ENCODE measurements at places on chromosomes 11 and 22.

- no peak for DNase-seq
Measured at GRCh38 chr22:28143241-28143865, 224.3 kb upstream of the PITPNB start.

- DNase-seq = no peak
Measured at GRCh38 chr22:21921184-21921721, 31.4 kb downstream of the PPM1F start.

DNA sequence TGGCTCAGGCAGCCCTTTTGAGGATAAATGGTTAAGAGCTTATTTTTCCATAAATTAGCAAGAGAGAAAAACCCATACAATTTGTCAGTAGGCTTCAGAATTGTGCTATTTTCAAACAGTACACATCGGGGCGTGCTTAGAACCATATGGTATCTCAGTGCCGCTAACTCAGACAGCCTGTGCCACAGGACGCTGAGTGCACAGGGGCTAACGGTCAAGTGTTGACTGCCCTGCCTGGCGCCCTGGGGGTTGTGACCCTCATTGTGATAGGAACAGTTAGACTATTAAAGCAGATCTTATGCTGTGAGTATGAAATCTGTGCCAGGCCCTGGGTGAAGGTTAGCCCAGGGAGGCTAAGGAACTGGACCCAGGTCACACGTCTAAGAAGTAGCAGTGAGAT is 1519.7 kb downstream of the BRD1 start:
- DNase-seq = no peak

DNA sequence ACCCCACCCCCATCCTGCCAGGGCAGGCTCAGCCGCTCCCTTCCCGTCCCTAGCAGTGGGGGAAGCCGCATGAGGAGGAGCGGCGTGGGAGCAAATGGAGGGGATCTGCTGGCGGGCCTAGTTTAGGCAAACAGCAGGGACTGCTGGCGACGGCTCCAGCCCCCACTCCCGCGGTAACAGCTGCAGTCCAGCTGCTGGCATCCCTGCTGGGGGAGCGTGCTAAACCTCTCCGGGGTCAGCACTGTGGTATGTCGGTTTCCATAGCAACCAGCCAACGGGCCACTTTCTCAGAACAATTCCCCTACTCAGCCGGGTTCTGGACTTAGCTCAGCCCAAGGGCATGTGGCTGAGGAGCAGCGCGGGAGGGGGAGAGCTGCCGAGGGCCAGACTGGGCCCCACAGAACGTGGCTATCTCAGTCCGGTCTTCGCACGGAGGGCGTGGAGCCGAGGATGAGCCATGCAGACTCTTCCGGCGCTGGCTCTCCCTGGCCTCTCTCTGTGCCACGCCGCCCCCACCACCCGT is 98.8 kb downstream of the PKNOX2 start:
- no peak for DNase-seq

GRCh38 chr22:50001388-50002231 is 11.0 kb downstream of the IL17REL start:
- no peak for DNase-seq

GRCh38 chr11:74345420-74345819 is 34.0 kb upstream of the P4HA3 start:
- no peak for DNase-seq

DNA sequence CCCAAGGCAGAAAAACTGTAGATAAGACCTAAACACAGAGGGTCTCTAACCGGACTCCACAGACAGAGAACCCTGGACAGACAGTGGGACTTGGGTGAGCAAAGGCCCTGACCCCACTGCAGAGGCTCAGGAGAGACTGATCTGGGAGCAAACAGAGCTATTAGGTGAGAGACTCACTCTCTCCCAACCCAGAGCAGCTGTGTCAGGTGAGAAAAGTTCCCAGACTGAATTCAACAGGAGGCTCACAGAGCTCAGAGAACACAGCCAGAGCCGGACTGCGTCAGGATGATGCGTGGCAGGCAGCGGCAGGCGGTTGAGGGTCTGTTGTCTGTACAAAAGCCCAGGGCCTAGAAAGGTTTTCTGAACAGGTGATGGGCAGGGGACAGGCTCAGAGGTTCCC is 5.5 kb downstream of the RFPL2 start:
- no peak for DNase-seq

DNA sequence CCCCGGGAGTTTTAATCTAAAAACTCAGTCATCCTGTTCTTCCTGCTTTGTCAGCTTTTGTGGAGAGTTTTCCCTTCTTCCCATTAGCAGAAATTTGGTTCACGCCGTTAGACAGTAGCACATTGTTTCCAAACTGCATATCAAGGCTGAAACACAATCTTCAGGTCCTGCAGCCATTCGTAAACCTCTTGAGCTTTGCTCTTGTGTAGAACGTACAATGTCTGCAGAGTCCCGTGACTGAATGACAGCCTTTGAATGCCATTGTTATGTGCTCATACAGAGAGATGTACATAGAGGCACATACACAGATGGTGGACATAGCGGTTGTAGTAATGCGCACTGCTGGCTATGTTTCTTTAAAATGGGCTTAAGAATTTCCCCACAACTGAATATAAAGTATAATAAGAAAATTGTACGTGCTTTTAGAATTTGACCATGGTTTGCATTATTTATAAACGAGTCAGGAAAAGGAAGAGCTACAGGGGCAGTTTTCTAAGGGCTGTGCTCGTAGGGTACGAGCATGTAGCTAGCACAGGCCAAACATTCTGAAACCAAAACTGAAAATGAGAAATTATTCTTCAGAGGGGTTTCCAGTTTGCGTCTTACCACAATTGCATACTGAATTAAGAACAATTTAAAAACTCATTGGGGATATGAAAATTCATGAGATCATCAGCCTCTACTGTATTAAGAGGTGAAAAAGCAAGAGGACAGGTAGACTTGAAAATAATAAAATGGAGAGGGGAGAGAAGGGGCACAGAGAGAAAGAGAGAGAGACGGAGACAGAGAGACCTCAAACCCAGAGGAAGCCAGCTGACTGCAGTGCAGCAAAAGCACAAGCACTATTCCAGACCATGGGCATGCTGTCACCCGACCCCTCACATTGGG is 310.1 kb downstream of the CADM1 start:
- no peak for DNase-seq

- no peak for DNase-seq
Measured at GRCh38 chr11:129239207-129239606, 47.1 kb upstream of the ARHGAP32 start.

GRCh38 chr11:17412488-17413180 is 24.2 kb upstream of the KCNJ11 start:
- no peak for DNase-seq

- no peak for DNase-seq
Measured at GRCh38 chr11:96111308-96111707, 187.4 kb upstream of the MTMR2 start.

GRCh38 chr11:67397986-67398660 is 3.5 kb downstream of the PPP1CA start:
- DNase-seq = no peak

DNA sequence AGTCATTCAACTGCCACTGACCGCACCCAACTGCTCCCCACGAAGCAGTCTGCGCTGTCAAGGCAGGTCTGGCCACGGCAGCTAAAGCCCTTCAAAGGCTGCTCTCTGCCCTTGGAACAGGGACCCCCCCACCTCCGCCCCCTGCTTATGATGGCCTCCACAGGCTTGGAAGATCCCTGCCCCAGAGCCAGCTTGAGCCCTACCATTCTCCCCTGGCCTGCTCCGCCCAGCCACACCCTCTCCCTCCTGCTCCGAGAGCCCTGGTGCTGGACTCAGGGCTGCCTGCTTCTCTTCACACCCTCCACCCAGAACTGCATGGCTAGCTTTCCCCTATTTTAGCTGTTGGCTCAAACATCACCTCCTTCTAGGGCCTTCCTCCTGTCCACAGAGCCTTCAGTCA is 19.0 kb downstream of the ZMAT5 start:
- no peak for DNase-seq

- no peak for DNase-seq
Measured at GRCh38 chr11:12685229-12685628, 11.0 kb downstream of the TEAD1 start.

DNA sequence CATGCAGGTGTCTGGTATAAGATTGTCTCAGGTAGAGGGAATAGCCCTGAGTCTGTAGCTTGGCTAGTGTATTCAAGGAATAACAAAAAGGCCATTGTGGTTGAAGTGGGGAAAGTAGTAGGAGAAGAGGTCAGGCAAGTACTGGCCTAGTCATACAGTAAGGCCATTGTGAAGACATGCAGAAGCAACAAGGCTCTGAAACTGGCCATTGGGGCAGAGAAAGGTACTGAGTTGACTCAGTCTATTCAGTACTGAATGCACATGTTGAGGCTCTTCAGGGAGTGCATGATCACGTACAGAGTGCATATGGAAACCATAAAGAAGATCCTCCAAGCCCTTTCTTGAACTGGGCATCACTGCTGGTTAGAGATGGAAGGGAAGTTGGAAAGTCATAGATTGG is 477.6 kb downstream of the SOX6 start:
- DNase-seq = no peak

- no peak for DNase-seq
Measured at GRCh38 chr22:20776624-20777405, 2.9 kb downstream of the SERPIND1 start.

DNA sequence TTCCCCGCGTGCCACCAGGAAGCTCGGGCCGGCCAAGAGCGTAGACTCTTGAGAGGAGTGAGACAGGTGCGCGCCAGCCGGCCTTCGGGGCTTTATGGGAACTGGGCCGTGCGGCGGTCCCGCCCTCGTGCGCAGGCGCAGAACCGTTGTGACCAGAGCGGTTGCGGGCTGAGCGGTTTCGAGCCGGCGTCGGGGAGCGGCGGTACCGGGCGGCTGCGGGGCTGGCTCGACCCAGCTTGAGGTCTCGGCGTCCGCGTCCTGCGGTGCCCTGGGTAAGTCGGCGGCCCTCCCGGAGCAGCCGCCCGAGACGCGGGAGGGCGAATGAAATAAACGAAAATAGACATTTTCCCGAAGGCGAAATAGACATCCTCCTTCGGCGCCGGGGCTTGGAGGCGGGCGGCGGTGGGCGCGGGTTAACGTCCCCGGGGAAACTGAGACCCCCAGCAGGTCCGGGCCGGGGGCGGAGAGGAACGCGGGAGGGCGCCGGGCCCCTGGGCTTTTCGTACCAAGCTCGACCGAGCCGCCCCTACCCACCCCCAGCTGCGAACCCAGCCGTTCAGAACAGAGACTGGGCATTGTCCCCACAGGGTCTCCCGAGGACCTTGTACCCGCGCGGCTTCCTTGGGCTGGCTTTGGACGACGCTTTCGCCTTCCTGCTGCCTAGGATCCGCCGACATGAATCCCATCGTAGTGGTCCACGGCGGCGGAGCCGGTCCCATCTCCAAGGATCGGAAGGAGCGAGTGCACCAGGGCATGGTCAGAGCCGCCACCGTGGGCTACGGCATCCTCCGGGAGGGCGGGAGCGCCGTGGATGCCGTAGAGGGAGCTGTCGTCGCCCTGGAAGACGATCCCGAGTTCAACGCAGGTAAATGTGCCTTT is at the start of gene ASRGL1:
Gene ASRGL1 (plus strand): TSS at position 146 of the 879 bp plus-strand sequence. CDS start 530 bp downstream, at position 676.
- DNase-seq = no peak

DNA sequence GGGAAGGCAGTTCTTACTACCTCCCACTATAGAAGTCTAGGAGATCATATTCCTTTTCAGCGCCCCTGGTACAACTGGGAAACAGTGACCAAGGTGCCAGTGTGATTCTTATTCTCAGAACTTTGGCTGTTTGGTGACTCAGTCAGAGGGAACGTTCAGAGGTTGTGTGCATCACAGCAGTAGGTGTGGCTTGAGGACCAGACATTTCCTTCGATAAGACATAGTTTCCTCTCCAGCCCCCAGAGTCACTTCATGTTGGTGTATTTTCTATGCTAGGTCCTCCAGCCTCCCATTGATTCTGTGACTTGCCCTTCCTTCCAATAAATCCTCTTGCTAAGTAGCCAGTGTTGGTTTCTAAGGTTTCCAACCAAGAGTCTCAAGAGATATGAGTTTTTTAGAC is 171.9 kb upstream of the MPPED2 start:
- DNase-seq = no peak

DNA sequence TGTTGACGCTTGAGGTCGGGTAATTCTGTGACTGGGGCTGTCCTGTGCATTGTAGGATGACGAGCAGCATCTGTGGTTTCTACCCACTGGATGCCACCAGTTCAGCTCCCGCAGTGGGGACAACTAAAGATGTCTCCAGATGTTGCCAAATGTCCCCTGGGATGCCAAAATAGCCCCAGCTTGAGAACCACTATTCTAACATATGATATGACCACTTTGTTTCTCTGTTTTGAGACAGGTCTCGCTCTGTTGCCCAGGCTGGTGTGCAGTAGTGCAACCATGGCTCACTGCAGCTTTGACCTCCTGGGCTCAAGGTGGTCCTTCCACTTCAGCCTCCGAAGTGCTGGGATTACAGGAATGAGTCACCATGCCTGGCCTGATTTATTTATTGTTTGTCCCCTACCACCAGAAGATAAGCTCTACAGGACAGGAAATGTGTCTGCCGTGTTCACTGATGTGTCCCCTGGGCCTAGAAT is 4.4 kb upstream of the MEN1 start:
- no peak for DNase-seq

- no peak for DNase-seq
Measured at GRCh38 chr22:24433828-24434470, 6.5 kb downstream of the ADORA2A start.

- no peak for DNase-seq
Measured at GRCh38 chr22:38737302-38738060, 18.3 kb downstream of the SUN2 start.

- DNase-seq = no peak
Measured at GRCh38 chr11:1479006-1479677, 7.4 kb downstream of the MOB2 start.

DNA sequence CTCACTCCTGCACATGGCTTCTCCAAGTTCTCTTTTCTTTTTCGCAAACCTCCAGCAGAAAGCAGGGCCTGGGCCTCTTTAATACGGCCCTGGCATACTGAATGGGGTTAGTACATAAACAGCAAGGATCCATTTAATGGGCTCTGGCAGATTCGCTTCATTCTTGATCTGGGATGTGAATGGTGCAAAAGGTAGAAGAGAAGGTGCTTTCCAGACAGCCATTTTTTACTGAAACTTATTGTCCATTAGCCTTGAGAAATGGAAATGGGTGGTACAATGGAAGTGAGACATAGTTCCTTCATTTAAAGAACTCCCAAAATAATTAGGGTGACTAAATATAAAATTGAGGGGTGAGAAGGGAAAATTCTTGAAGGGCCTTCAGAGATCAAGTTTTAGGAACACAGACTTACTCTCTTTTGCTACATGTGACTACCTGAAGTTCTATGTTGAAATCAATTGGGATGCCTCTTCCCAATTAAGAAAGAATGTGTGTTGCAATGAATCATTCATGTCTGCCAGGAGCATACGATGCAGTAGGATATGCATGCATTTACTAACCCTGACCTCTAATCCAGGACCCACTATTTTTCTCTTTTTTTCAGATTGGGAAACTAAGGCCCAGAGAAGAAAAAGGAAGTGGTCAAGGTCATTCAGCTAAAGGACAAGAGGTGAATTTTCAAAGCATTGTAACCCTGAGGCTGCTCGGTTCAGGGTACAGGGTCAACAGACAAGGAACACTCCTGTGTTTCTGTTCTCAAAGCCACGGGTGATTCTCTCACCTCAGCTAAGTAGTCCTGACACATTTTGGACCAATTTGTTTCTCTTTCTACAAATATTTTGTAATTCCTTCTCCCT is 144.1 kb downstream of the BBOX1 start:
- DNase-seq = no peak

GRCh38 chr11:61793083-61793828 is 545 bp downstream of the FEN1 start:
- DNase-seq = no peak

- no peak for DNase-seq
Measured at GRCh38 chr11:66848671-66849500, 5.6 kb downstream of the RCE1 start.

- no peak for DNase-seq
Measured at GRCh38 chr22:21455334-21456089, 11.7 kb upstream of the TMEM191C start.

- DNase-seq = peak; percentile 78
Measured at GRCh38 chr22:37242395-37242918, 1.6 kb downstream of the RAC2 start.
